ENCODE measurements at places on chromosomes 7 and 10. TPM values are rescaled to one million over a fixed set of nuclear protein-coding genes. Genes with fewer than 3 reads are reported as not detected.

DNA sequence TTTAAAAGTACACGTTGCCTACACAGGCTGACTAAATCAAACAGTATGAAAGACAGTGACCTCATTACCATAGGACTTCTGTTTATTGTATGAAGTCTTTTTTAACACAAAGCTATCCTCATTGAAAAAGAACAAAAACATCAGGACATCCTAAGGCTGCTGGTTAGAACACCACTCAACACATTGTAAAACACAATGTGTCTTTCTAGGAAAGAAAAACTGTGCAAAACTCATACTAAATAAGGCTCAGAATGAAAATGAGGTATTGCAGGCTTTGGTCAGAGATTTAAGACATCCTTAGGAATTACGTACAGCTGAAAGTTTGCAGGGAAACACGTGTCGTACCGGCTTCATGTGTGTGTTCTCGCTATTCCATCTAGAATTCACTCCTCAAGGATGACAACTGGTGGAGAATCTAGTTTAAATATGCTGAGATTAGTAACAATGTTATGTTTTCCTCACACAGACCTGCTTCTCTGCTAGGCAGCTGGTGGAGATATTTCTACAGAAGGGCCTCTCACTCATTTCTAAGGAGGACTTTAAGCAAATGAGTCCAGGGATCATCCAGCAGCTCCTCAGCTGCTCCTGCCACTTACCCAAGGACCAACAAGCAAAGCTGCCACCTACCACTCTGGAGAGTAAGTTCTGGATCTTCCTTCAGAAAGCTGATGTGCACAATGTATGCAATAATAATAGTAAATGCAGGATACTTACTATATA, 29.3 kb downstream of the SLC39A12 start:
- peak; percentile 66 for DNase-seq

DNA sequence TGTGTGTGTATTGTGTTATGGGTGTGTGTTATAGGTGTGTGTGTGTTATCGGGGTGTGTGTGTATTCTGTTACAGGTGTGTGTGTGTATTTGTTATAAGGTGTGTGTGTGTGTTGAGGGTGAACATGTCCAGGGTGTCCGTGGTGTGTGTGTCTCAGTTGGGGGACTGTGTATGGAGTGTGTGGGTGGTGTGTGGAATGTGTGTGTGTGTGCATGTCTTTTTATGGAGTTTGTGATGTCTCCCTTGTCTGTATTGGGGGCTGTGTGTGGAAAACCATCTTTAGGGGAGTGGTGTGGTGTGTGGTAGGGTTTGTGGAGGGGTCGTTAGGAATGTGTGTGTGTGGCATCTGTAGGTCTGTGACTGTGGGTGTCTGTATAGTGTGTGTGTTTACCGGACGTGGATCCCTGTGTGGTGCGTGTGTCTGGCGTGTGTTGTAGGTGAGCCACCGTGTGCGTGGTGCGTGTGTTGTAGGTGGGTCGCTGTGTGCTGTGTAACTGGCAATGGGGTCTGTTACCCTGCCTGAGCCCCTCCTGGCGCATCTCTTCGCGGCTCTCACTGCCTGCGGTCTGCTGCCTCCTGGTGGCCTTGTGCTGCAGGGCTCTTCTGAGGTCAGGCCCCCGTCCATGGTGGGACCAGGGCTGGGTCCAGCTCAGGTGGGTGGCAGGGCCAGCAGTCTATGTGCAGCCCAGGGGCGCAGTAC, 61.7 kb downstream of the PALD1 start:
- DNase-seq = no peak

DNA sequence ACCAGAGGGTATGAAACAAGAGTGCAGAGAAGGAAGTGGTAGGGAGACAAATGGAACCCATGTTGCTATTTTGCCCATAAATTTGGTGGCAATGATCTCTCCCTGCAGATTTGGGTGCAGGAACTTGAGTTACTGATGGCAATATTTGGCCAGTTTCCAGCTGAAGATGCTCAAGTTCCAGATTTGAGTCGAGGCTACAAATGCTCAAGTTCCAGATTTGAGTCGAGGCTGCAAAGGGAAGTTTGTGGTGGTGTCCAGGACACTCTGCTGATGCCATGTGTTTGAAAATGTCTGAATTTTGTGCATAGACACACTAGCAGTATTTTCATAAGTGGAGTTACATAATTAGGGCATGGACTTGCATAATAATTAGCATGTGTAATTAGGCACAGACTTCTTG, 40.8 kb downstream of the TBXAS1 start:
- DNase-seq = no peak

DNA sequence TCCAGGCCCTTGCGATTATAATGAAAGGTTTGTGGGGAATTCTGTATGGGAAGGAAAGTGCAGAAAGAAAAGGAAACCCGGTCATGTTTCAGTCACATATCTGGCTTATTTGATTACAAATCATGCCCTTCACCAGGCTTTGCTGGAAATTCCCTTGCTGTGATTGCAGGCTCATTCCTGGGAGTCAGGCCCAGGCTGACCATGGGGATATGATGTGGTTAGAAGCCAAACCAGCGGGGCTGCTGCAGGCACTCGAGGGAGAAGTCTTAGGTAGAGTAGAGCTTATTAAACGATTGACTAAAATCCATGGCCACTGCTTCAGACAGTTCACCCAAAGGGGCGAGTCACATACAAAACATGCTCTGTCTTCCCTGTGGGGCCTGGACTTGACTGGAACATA, 16.2 kb downstream of the PKD1L1 start:
- DNase-seq = peak; percentile 81

- DNase-seq = no peak
Observed at GRCh38 chr10:44316187-44316921, 68.5 kb downstream of the CXCL12 start.

DNA sequence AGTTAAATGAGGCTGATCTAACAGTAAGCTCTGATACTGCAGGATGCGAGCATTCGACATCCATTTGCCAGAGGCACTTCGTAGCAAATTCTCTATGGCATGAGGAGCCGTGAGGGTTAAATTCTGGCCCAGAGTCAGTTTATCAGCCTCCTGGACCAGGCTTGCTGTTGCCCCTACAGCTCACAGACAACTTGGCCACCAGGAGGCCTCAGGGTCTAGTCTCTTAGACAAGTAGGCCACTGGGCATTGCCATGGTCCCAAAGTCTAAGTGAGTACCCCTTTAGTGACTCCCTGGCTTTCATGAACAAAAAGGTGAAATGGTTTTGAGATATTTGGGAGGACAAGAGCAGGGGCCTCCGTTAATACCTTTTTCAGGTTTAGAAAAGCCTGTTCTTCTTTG, 178.0 kb upstream of the MBL2 start:
- no peak for DNase-seq

GRCh38 chr10:6416892-6417512, 163.1 kb downstream of the PRKCQ start:
- DNase-seq = peak; percentile 68

GRCh38 chr7:137964824-137965545, 36.9 kb downstream of the CREB3L2 start:
- no peak for DNase-seq

- DNase-seq = no peak
Observed at GRCh38 chr7:51647931-51648351, 331.3 kb upstream of the COBL start.

- no peak for DNase-seq
Observed at GRCh38 chr7:82549616-82550285, 106.2 kb upstream of the CACNA2D1 start.

DNA sequence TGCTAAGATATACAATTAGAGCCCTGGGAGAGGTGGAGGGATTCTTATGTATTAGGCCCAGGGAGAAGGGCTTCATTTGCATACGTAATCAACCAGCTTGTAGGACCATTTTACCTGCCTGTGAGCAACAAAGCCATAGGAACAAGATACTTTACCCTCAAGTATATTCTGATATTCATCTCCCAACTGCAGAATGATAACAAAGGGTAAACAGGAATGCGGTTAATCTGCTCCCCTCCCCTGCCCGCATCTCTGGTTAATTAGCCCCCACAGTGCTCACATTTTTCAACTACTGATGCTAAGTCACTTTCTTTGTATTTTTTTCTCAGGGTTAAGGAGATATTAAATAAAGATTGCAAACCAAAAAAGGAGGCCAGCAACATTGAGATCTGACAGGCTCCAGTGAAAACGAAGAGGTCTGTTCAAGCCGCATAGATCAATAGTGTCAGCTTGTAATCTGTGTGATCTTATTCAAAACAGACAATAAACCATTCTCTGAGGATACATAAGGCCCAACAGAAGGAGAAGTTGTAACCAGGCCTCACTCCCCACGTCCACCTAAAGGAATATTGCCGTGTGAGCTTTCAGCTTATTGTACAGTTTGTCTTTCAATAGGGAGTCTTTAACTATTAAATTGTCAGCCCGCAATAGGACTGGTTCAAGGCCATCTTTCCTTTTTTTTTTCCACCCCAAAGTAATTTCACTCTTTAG, 203.4 kb downstream of the RAPGEF5 start:
- DNase-seq = no peak

DNA sequence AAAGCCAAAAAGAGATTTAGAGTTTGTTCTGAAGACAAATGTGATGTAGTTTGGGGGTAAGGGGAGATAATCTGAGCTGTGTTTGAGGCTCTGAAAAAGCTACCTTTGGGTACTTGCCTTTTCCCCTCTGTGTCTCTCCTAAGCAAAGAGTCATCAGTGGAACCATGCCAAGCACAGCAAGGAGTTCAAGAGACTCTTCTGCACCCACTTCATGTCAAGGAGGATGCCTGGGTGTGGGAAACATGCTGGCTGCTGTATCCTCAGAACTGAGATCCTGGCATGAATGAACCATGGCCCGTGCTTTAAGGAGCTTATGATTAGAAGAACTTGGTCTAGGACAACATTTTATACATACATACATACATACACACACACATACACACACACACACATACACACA, 142.9 kb downstream of the NOC3L start:
- no peak for DNase-seq

DNA sequence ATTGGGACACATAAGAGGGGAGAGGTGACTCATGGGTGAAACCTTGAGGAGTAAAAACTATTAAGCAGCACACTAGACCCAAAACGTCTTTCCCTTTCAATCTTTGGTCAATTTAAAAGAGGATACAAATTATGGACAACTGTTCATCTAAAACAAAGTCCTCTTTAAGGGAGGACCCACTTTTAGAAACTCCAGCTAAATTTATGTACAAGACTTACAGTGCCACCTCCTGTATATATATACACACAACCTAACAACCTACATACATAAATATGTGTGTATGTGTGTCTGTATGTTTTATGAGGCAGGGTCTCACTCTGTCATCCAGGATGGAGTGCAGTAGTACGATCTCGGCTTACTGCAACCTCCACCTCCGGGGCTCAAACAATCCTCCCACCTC, 18.1 kb upstream of the ZC3HAV1 start:
- DNase-seq = no peak

DNA sequence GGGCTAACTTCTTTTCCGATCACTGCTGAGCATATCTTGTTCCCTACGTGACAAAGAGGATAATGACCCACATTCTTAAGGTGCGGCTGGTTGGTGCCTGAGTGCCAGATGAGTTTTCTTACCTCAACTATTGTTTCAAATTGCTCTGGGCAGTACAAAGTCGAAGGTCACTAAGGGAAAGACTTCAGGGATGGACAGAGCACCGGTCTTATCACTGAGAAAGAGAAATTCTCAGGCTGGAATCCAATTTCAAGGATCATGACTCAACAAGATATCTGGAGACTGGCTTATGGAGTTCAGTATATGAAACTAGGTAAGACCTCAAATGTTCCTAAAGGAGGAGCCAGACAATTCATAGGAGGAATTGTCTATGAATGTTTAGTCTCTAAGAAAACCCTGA, 780.3 kb downstream of the SUGCT start:
- peak; percentile 9 for DNase-seq

GRCh38 chr7:98647326-98647725, 30.2 kb downstream of the NPTX2 start:
- no peak for DNase-seq

DNA sequence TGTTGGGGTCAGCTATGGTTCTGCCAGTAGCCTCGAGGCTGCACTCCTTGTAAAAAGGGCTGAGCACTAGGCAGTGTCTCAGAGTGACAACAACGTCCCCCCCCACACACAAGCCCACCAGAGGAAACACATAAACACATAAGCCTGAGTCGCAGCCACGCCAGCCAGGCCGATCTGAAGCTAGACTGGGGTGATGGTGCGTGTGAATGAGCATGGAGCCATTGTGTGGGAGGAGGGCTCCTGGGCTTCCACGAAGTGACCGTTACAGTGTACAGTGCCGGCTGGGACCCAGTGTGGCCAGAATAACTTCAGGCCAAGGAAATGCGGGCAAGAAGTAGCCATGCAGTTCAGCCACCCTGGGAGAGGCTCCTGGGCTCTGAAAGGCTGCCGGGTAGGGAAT, 3.7 kb upstream of the C10orf105 start:
- no peak for DNase-seq

DNA sequence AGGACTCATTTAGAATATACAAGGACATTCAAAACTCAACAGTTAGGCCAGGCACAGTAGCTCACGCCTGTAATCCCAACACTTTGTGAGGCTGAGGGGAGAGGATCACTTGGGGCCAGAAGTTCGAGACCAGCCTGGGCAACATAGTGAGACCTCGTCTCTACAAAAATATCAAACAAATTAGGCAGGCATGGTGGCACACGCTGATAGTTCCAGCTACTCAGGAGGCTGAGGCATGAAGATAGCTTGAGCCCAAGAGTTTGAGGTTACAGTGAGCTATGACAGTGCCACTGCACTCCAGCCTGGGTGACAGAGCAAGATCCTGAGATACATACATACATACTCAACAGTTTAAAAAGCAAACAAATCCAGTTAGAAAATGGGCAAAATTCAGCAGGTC, 44.9 kb downstream of the GNA12 start:
- DNase-seq = no peak

GRCh38 chr7:85078181-85078580, 108.7 kb downstream of the SEMA3D start:
- DNase-seq = no peak

GRCh38 chr10:73859784-73860491, 14.4 kb downstream of the CAMK2G start:
- no peak for DNase-seq

Gene PARD3
- total RNA-seq = 68.5 TPM

Gene CYP17A1
- not detected for total RNA-seq

Gene PTN
- total RNA-seq = 0.67 TPM

Gene PPP1R9A
- 8.5 TPM for total RNA-seq

Gene KAZALD1
- total RNA-seq = 37.5 TPM

Gene ZNF503
- 4.6 TPM for total RNA-seq

Gene PPP1R3A
- 6.9 TPM for total RNA-seq

Gene CCZ1
- 108 TPM for total RNA-seq

Gene KEL
- total RNA-seq = not detected

Gene CEP41
- 12.0 TPM for total RNA-seq

Gene TLL2
- total RNA-seq = 0.45 TPM

Gene TMEM130
- total RNA-seq = not detected

Gene STEAP1B
- total RNA-seq = 0.99 TPM

Gene CALHM1
- total RNA-seq = 0.31 TPM

Gene RPA3
- 17.7 TPM for total RNA-seq

Data from myocyte (in vitro differentiated cells).